ENCODE measurements at places on chromosomes 7 and 10.

DNA sequence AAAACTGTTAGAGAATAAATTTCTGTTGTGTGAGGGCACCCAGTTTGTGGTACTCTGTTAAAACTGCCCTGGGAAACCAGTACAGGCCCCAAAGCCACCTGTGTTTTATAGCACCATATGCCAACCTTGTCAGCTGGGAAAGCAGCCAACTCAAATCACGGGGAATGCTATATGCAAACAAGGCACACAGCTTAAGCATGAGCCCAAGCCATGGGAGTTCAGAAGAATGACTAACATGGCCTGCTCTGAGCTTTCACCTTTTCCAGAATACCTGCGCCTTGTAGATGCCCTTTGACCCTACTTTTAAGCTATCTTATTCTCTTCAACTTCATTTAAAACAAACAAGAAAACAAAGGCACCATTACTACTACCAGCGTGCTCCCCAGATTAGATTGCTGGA is 5.5 kb upstream of the SLC25A13 start:
- no peak for DNase-seq

DNA sequence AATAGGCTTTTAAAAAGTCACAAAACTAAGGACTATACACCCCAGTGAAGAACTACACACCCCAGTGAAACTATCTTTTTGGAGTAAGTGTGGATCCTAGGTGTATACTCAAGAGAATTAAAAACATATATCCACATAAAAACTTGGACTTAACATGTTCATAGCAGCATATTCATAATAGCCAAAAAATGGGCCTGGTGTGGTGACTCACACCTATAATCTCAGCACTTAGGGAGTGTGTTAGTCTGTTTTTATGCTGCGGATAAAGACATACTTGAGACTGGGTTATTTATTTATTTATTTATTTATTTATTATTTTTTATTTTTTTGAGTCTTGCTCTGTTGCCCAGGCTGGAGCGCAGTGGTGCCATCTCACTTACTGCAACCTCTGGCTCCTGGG is 19.0 kb upstream of the COMTD1 start:
- no peak for DNase-seq

GRCh38 chr7:39184391-39184790 is 206.7 kb downstream of the POU6F2 start:
- DNase-seq: no peak

DNA sequence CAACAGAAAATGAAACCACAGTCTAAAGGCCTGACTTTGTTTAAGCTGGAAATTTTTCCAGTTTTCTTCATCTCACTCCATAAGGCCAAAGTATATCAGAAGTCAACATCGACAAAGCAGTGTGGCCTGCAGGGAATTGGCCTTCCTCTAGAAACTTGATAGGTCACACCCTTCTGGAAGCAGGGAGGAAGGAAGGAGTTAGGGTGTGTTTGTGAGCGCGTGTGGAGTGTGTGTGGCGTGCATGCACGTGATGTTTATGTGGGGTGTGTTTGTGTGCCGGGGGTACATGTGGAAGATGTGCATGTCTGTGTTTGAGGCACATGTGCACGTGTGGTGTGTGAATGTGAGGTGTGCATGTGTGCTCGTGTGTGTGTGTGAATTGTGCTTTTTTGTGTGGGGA is 28.6 kb downstream of the ZC3HAV1 start:
- no peak for DNase-seq

GRCh38 chr10:89837165-89838043 is 136.0 kb downstream of the KIF20B start:
- DNase-seq: peak; percentile 24

GRCh38 chr10:21336476-21337170 is 188.9 kb downstream of the SKIDA1 start:
- no peak for DNase-seq

DNA sequence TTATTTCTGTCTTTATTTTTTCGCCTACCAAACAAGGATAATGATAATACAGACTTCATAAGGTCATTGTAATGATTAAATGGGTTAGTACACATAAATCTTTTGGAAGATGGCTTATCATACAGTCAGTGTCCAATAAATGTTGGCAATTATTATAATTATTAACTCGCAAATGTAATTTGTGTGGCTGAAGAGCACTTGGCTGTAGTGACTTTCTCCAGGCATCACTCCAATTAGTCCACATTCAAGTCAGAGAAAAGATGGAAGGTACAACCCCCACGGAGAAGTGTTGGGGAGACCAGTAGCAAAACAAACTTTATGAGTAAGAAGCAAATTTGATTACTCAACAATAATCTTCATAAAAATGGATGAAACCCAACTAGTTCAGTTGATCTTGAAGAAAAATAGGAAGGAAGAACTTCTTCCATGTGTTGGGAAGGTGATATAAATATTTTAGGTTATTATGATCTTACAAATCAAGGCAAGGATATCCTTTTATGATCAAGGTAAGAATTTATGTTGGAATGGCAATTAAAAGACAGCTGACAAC is 5.1 kb downstream of the AOAH start:
- DNase-seq: no peak

DNA sequence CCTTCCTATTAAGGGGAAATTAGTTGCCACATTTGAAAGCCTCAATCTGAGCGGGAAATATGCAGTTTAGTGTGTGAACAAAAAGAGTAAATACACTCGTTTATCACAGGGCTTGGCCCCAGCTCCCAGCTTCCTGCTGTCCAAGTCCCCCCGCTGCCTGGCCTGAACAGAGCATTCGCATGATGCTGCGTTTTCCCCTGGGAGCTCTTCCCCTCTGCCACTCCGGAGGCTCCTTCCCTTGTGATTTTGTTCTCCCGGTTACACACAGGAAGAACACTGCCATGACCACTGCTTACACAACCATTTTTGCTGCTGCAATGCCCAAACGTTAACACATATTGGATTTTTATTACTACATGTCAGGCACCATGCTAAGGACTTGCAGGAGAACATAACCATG is 120.7 kb upstream of the ADARB2 start:
- no peak for DNase-seq

DNA sequence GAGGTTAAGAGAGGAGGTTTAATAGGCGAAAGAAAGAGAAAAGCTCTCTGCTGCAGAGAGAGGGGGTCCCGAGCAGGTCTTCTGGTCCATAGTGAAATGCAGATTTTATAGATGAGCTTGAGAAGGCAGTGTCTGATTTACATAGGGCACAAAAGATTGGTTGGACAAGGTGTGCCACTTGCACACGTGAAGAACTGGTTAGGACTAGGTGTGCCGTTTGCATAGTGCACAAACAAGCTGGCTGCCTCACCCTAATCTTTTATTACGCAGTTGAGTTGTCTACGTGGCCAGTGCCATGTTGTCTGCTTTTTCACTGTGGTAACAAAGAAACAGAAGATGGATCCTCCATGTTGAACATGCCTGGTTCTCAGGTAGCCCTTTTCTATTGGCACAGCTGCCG is 82.6 kb downstream of the AMPH start:
- no peak for DNase-seq

- no peak for DNase-seq
Measured at GRCh38 chr10:652233-652632, 37.2 kb downstream of the DIP2C start.

- DNase-seq: no peak
Measured at GRCh38 chr10:123742751-123743440, 76.7 kb downstream of the GPR26 start.

DNA sequence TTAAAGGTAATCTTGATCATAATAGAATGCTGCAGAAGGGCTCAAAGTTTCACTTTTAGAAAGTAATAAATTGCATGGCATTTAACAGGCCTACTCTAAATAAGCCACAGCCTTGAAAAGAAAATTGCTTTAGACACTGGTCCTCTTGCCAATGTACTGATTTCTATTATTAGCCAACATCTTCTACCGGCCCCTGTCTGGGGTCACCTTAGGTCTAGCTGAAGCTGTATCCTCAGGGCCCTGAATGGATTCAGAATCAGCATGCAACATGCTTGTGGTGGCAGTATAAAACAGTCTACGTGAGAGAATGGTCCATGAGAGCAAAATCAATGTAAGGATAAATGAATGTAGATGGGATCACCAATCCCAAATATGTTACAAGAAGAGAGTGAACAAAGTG is 541.9 kb downstream of the PCDH15 start:
- DNase-seq: no peak

Measured in CD4-positive, alpha-beta T cell treated with Interleukin-12 subunit alpha and Interleukin-12 subunit beta, for 1 hour (primary cell).